ENCODE measurements at places on chromosomes 2 and 18.

- peak; percentile 18 for DNase-seq
These were observed 21.6 kb downstream of the ZSWIM2 start for GRCh38 chr2:186827411-186827810.

DNA sequence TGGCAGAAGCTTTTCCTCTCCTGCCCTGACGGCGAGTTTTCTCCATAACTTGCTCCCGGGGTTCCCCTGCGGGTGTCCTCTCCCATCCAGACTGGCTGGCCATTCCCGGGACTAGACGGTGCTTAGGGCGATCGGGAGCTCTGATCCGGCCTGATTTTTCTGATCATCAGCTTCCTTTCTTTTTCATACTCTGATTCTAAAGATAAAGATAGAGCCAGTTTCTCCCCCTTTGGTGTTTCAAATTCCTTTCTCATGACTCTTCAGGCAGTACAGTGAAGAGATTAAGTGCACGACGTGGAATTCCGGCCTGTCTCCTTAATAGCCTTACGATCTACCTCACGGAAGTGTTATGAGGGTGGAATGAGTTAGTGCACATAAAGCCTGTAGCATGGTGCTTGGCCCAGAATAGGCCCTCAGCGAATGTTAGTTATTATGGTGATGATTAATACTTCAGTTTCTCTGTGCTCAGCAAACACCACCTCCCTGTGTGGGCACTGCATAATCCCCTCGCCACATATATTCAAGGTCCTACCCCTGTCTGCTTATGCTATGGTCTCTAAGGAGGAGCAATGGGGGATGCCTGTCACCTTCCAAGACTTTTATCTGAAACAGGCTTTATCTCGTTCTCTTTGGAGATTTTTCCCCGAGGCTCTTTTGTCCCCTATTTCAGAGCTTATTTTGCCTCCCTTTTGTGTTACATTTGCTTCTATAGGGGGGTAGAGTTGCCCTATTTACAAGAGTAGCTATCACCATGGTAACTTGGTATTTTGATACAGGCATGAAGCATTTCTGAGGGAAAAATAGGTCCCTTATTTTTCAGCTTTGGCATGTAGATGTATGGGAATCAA lies 254.8 kb downstream of the CDH2 start:
- DNase-seq: peak; percentile 71

DNA sequence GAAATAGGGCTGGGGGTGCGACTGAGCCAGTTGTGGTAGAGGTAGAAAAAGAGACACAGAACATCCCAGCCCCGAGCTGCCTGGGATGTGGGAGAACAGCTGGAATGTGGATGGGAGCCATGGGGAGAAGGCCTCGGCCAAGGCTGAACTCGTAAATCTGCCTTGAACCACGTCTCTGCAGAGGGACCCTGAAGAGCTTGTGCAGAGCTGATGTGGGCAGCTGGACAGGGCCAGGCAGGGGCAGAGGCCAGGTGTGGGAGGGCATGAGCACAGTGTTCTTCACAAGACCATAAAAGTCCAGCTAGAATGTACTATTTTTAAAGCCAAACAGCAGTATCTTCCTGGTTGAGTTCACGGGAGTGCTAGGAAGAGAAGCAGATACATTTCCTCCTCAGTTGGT lies 5.7 kb downstream of the TCF23 start:
- no peak for DNase-seq

GRCh38 chr18:30920757-30921156 lies 121.8 kb downstream of the DSC3 start:
- no peak for DNase-seq

DNA sequence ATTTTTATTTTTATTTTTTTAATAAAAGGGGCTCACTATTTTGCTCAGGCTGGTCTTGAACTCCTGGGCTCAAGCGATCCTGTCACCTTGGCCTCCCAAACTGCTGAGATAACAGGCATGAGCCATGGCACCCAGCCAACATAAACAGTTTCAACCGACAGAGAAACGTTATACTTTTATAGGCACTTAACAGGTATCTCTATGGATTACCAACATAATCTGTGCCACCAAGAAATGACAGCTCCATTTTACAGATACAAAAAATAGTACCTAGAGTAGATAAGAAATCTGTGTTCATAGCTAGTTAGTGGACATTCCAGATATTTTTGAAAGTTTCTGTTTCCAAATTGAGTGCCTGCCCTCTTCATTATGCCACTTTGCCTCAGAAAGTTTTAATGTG lies 1316.7 kb downstream of the LRP1B start:
- no peak for DNase-seq

DNA sequence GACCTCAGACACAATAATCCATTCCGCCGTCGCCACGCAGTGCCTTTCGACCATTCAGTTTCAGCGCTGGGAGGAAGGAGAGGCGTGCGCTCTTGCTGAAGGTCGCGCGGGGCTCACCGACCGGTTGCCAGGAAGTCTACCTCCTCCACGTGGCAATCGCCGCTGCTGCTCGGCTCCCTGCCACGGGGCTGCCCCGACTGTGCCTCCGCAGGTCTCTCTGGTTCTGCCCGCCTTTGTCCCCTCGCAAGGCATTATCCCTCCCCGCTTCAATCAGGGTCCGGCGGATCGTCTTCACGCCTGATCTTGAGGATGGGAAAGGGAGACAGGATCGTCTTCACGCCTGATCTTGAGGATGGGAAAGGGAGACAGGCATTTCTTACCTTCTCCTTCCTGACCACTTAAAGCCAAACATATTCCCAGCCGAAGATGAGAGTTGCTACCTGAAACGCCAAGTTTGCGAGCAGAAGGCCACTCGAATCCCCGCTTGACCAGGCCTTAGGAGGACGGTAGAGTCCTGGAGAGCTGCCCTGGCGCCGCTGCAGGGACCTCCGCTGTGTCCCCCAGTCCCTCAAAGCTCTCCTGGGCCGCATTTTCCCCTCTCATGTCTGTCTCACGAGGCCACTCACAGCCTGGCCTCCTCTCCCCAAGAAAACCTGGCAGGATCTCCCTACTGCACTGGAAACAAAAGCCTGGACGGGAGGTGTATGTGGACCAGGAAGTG lies 4.3 kb upstream of the GPR45 start:
- no peak for DNase-seq

DNA sequence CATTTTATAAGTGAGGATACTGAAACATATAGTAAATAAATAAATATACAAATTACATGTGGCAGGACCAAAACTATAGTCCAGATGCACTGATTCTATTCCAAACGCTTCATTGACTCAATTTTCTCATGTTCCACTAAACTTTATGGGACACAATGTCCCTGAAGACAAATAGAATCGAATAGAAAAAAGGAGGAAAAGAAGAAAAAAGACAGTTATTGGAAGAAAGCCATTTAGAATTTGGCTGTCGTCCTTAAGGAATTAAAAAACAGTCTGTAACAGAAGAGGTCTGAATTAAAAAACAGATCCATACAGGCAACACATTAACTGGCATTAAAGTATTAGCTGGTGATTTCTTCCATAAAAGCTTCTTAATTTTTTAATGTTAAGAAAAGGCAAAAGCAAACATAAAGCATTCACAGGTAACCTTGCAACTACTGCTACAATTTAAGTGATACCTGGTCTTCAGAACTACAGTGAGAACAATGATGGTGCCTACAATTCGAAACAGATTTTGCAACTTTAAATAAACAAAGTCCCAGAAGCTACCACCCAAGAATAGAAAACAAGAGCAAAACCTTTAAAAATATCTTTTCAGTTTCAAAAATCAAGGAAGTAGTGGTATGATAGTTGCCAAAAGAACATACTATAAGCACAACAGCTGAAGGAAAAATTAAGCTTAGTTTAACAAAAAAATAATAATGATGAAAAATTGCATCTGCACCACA lies 17.4 kb upstream of the CHAC2 start:
- no peak for DNase-seq

- peak; percentile 23 for DNase-seq
These were observed 129.3 kb downstream of the LNPK start for GRCh38 chr2:175872721-175873120.

- DNase-seq: no peak
These were observed 494.5 kb upstream of the MAP2 start for GRCh38 chr2:208929139-208929864.

DNA sequence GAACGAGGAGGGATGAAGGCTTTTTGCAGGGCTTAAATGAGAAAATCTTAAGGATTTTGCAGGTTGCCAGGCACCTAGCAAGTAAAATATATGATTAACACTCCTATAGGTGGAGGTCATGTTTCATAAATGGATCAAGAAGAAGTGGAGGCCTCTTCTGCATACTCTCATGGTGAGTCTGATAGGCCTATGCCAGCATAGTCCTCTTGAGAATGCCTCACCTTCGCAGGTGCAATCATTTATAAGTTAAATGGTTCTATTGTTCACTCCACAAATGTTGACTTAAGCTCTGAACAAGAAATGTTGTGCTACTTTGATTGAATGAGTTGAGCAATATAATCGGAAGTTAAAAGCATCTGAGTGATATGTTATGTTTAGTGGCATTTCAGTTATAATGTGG lies 12.1 kb downstream of the LRRTM1 start:
- no peak for DNase-seq
